ENCODE measurements at places on chromosomes 16 and 17. TPM values are rescaled to one million over a fixed set of nuclear protein-coding genes. Genes with fewer than 3 reads are reported as not detected.

- peak; percentile 78 for DNase-seq
Observed at GRCh38 chr16:57648581-57649442, 19.3 kb upstream of the ADGRG3 start.

DNA sequence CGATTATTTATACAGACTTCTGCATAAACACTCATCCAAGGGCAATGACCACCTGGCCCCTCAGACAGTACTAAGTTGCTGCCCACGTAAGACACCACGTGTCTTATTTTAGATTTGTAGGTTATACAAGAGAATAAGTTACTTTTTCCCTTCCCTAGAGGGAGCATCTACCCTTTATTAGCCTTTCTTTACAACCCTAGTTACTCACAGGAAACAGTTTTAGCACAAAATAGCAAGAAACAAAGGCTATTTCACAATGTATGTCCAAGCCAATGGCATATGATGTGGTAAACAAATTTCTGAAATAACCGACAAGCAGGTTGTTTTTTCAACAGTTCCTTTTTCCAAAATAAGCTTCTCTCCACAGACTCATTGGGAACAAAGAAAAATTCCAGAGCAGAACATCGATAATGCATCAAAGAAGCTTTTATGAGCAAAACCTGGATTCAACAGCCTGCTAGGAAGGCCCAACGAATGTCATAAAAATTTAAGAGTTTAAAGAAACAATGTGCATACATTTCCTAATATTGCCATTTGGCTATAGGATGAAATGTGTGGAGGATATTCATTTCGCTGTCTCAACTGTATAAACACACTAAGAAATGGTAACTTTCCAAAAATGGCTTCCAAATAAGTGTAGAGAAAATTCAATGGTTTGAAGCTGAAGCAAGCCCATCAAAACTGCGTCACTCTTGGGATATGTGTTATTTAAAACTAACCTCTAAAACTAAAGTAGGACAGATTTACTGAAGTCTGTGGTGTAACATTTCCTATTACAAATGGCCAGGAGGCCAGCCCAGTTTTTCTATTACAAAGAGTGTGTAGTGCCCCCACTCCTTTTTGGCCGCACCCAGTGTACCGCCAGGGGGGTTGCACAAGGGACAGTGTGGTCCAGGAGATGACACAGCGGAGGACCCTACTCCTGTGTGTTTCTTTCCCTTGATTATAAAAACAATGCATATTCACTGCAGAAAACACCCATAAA is 50.4 kb upstream of the ERN1 start:
- peak; percentile 83 for DNase-seq

- no peak for DNase-seq
Observed at GRCh38 chr16:373848-374615, 3.7 kb upstream of the MRPL28 start.

DNA sequence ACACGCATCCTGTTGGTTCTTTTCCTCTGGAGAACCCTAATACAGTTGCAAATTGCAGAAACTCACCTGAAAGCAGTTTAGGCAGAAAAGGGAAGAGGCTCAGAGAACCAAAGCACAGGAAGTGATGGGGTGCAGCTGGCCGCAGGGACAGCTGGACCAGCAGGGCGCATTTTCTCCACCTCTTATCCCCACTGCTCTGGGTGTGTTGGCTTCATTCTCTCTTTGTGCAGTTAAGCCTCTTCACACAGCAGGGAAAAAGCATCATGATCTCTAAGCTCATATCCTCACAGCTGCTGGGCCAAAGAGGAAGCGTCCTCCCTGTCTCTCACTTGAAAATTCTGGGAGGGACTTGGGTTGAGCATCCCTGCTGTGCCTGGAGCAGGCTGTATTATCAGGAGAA is 20.0 kb upstream of the LRRC75A start:
- DNase-seq, result no peak

- no peak for DNase-seq
Observed at GRCh38 chr17:6577686-6578263, 21.4 kb upstream of the PITPNM3 start.

DNA sequence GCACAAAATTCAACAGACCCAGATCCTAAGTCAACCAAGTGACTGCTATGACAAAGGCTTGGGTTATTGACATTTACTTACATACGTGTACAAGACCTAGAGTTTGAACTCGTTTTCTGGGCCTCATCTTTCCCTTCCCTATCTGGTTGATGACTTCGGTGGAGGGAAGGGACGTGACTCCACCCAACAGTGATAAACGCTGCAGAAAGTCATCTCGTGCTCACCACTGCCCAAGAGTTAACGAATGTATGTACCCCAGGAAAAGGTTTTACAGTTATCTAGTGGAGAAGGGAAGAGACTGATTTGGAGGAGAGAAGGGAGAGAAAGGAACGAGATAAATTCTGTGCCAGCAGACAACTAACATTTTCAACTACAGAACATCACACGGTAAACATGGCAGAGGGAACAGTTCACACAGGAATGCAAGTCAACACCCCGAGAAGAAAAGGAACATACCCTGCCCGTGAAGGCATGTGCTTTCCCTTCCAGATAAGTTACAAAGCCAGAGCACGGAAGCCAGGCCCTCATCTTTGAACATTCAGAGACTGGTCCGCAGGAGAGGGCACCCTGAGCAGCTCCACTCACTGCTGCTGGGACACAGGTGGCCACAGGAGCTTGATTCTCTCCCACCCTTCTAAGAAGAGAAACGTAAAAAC is 13.9 kb upstream of the CYTH1 start:
- no peak for DNase-seq

- no peak for DNase-seq
Observed at GRCh38 chr17:40678902-40679522, 14.0 kb upstream of the KRT222 start.

- DNase-seq, result no peak
Observed at GRCh38 chr16:50276801-50277555, 10.6 kb downstream of the ADCY7 start.

DNA sequence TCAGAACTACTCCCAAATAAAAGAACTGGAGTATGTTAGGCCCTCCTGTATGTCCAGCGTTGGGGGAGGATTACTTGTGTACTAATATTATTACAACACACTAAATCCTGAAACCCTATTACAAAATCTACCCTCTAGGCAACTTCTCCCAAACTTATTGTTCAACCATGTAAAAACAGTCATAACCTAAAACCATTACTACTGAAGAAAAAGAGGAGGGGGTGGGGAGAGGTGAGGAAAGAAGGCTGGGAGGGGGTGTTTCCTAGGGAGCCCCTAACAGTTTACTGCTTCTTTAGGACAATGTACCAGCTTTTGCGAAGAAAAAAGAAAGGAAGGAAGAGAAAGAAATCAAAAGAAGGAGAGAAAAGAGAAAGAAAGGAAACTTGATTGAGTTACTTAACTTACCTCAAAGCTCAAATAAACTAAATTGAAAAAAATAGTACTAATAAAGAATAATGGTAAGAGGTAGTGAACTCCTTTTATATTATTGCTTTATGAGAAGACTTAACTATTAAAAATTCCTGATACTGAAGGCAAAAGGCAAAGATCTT is 2.3 kb downstream of the SALL1 start:
- DNase-seq, result peak; percentile 39

- no peak for DNase-seq
Observed at GRCh38 chr16:4089811-4090301, 26.4 kb downstream of the ADCY9 start.

DNA sequence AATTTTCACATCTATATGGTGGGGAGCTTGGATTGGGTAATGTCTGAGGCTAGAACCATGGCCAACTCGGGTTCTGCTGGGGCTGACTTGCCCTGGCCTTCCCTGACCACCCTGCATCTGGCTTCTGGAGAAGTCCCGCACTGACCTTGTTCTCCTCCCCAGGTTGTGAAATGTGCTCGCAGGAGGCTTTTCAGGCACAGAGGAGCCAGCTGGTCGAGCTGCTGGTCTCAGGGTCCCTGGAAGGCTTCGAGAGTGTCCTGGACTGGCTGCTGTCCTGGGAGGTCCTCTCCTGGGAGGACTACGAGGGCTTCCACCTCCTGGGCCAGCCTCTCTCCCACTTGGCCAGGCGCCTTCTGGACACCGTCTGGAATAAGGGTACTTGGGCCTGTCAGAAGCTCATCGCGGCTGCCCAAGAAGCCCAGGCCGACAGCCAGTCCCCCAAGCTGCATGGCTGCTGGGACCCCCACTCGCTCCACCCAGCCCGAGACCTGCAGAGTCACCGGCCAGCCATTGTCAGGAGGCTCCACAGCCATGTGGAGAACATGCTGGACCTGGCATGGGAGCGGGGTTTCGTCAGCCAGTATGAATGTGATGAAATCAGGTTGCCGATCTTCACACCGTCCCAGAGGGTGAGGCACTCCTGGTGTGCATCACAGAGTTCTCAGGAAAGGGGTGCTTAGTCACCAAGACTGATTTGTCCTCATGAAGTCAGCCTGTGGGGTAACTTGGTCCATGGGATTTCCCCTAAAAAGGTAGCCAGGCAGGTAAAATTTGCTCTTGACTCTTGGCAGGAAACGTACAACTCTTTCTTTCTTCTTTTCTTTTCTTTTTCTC is 6.1 kb downstream of the NOD2 start:
- DNase-seq, result no peak

DNA sequence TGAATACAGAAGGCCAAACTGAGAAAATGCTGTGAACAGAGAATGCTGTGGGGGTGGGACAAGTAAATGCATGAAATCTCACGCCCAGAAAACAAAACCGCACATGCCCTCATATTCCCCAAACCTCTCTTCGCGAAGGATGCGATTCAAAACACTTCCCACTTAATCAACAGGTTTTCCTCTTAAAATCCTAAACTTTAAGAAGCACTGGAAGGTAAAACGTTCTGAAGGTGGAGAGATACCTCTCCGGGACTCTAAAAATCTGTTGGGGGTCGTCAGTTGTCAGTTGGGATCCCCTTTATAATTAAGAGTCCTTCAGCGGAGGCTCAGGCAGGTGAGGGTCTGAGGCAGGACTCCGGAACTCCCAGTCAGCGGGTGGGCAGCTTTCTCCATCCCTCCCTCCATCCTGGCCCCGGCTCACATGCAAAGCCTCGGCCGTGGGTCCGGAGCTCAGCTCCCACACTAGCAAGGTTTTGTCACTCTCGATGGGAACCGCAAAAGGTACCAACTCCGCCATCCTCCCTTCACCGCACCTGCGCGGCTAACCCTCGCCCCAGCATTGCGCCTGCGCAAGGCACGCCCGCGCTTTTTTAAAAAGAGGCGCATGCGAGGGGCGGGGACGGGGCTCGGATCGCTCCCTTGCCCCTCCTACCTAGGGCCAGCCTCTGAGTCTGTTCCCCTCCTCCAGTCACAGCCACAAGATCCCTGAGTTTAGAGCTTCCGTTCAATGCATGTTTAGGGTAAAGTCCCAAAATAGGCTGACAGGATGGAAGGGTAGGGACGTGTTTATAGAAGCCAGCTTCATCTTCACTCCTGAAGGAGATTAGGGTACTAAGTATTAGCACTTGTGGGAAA is at the start of gene RDM1:
Gene RDM1, minus strand, starts transcription at position 563 of the 855 bp plus-strand sequence. Its CDS starts 46 bp downstream, at position 517.
- DNase-seq, result peak; percentile 14

- DNase-seq, result no peak
Observed at GRCh38 chr17:64728041-64728695, 66.1 kb upstream of the SMURF2 start.

DNA sequence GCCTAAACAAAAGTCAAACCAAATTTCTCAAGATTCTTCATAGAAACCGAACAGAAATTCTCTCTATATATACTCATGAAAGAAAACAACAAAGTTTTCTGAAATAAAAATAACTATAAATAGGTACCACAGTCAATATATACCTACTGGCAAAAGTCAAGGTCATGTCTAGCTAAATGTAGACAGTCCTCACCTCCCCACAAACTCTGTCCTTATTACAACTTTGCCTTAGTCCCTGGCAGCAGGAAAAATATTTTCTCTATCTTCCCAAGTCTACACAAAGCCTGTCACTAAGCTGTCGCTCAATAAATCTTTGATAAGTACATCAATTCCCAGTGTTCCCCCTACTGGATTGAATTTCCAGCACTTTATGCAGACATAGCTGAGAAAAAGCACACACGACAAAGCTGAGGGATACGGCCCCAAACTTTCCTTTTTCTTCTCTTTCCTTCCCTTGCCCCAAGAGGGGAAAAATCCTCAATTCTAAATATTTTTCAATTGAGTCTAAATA is 2.7 kb downstream of the CFAP20 start:
- no peak for DNase-seq

DNA sequence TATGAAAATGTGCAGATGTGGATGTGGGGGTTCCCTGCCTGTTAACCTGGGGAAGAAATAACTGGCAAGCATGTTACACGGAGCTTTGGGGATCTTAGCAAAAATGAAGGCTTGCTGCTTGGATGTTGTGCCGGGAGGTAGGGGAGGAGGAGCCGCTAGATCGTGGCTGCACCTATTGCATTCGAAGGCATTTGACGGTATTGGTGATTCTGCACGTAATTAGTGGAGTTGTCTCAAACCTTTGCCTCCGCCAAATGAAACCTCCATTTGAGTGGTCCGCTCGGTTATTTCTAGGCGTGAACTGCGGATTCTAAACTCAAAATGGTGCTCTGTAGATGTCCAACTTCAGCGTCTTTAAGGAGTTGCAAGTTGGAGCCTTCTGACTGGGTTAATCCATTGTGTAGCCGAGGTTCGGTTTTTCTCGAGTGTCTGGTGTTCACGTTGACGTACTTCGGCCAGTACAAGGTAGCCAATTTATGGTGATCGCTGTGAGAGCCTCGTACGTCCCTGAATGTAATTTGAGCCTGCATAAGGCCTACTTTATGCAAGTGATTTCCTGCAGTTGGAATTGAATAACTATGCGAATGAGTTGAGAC is 1.5 kb downstream of the TNRC6C start:
- peak; percentile 58 for DNase-seq

GRCh38 chr16:68448360-68448970 is at the start of gene SMPD3:
TSS of gene SMPD3 (minus strand) at chr16:68448508. CDS start at chr16:68372181, 76,327 bp downstream.
- DNase-seq, result peak; percentile 94

The NPIPB9 gene
- total RNA-seq, result 5.0 TPM

The APOBR gene
- not detected for total RNA-seq

The ZNF213 gene
- 6.9 TPM for total RNA-seq

The CDH16 gene
- total RNA-seq, result not detected

The ALOX15B gene
- total RNA-seq, result not detected

The SARM1 gene
- 7.8 TPM for total RNA-seq

The SLC12A3 gene
- not detected for total RNA-seq

The NOD2 gene
- not detected for total RNA-seq

The CLEC18A gene
- not detected for total RNA-seq

Data from fibroblast of the aortic adventitia (primary cell).